ENCODE measurements at places on chromosomes 3 and 15.

DNA sequence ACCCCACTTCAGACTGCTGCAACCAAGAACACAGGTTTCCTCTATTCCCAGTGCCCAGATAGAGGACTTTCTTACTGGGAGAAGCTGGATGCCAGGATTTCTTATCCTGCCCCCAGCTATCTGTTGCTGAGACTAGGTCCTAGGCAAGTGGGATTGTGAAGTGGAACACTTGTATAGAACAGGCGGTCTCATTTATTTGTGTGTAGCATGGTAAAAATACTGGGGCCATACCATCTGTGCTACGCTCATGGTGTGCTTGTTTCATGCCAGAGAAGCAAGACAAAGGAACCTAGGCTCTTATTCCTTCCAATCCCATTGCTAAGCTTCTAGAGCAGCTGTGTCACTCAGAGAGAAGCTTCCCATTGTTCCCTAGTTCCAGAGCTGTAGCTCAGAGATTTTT, 191.5 kb upstream of the EPHA6 start:
- no peak for DNase-seq

GRCh38 chr3:12966847-12967605, 106.2 kb downstream of the IQSEC1 start:
- no peak for DNase-seq

- no peak for DNase-seq
Measured at GRCh38 chr3:62151591-62151990, 221.8 kb downstream of the FEZF2 start.

DNA sequence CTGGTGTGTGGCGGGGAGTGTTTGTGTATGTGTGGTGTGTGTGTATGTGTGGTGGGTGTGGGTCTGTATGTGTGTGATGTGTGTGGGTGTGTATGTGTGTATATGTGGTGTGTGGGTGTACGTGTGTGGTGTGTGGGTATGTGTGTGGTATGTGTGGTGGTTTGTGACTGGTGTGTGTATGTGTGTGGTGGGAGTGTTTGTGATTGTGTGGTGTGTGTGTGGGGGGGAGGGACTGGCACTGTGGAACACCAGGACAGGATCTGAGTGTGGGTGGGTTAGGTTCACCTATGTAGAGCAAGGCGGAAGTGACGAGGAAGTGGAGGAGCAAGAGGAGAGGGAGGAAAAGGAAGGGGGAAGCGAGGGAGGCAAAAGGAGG, 510.8 kb downstream of the SHQ1 start:
- DNase-seq = no peak

- DNase-seq = peak; percentile 14
Measured at GRCh38 chr3:171049861-171050444, 23.4 kb upstream of the SLC2A2 start.

DNA sequence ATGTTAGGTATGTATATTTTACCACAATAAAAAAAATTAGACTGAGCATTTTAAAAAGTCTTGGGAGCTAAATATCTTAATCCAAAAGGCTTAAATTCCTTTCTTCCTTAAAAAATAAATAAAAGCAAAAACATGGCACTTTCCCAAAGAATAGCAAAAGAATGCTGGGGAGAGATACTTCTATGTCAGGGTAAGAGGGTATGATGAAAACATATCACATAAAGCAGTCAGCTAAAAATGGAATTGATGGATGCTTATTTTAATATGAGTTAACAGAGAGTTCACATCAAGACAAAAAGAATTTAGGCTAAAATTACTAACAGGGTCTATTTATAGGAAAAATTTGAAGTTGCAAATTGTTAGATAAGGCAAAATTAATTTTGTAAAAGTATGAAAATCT, 141.0 kb downstream of the MYLK start:
- no peak for DNase-seq

- no peak for DNase-seq
Measured at GRCh38 chr15:99058421-99058870, 46.4 kb upstream of the SYNM start.

- DNase-seq = no peak
Measured at GRCh38 chr3:87397211-87397610, 120.8 kb upstream of the POU1F1 start.

DNA sequence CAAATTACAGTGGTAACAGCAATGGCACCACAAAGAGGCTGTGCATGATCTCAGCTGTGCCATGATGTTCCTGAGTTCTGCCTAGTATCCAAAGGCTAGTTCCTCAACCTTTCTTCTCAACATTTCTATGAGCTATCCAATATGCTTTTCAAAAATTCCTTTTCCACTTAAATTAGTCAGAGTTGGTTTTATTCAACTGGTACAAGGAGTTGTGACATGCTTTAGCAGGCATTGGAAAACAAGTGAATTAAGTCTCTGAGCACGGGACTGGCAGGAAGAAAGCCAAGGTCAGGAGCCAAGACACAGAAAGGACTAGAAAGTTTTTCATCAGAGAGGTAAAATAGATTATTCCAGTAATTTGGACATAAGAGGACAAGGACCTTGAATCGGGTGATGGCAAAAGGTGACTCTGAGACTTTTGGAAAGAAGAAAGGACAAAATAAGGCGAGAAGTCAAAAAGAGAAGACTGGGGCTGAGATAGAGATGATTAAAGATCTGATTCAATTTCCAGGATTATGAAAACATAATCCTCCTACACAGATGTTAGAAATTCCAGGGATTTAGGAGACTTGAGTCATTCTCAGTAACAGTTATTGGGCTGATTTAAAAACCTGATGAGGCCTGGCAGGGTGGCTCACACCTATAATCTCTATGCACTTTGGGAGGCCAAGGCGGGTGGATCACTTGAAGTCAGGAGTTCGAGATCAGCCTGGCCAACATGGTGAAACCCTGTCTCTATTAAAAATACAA, 36.1 kb downstream of the PBRM1 start:
- DNase-seq = no peak

DNA sequence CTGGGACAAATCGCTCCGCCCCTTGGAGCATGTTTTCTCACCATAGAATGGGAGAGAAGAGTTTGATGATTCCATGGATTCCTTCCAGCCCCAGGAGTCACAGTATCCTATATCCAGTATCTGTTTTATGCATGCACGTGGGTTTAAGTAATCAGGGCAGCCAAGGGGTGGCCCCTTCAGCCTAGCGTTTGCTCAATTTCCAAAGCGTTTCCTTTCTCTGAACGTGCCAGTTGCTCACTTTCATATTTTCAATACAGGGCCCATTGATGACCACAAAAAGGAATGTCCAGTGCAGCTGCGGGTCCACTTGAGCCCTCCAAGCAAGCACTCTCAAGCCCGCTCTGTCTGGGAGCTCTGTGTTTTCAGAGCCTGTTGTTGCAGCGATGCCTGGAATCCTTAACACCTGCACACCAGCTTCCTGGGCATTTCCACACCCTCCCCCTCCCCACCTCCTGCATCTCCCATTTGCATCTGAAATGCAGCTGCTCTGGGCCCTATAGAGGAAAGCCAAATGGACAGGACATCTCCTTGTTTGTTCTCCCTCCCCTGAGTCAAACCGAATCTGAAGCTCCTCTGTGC, 164.3 kb upstream of the LPP start:
- no peak for DNase-seq

GRCh38 chr15:74856537-74856936, 13.6 kb upstream of the ULK3 start:
- DNase-seq = no peak

- no peak for DNase-seq
Measured at GRCh38 chr3:25719321-25719720, 54.6 kb upstream of the TOP2B start.

DNA sequence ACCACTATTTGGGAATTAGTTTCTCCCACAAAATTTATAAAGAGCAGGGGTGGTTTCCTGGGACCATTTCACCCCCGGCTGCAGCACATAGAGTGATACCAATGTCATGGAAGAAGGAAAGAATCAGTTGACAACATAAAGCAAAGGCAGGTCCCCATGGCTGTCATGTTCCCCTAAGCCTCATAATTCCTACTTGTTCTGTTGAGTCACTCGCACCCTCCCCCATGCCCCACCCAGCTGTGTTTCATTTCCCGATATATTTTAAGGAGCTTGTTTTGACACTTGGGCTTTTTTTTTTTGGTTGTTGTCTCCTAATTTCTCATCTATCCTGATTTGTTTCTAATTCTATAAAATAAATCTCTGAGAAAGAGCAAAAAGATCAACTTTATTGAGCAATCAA, 24.9 kb downstream of the ERC2 start:
- DNase-seq = no peak

DNA sequence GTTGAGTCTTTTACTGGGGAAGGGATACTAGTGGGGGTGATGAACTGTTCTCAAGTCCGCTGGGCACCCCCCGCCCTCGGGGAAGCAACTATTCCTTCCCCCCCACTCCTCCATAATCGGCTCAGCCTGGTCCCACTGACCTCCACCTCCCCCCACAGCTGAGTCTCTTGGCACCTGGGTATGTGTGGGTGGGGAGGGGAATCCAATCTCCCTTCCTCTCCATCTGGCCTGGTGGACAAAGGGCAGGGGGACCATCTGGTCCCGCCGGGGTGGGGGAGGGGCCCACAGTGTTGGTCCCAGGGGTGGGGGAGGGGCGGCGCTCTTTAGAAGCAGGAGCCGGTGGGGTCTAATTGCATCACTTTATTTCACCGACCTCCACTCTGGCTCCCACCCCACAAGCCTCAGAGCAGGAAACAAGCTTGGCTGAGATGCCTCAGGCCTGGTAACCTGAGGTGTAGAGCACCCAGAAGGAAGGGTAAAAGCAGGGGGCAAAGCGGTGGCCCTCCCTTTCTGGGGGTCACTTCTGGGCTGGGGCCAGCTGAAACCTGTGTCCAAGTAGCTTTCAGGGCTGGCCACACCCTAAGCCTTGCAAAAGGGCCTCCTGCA, 1.0 kb upstream of the PCBP4 start:
- no peak for DNase-seq

GRCh38 chr3:183188895-183189462, 26.4 kb upstream of the LAMP3 start:
- DNase-seq = no peak

DNA sequence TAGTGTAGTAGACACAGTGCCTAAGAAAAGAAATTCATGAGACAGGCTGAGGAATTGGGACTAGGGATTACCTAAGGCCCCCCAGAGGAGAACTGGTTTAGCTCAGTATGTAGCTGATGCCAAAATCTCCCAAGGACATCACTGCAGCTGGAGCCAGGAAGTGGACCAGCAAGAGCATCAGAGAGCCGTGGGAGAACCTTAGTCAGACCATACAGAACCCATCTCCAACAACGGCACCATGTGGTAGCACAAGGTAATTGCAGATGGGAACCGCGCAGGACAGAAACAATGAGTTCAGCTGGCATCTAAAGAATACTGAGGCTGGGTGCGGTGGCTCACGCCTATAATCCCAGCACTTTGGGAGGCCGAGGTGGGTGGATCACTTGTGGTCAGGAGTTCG, 81.7 kb downstream of the WNT5A start:
- no peak for DNase-seq

- DNase-seq = no peak
Measured at GRCh38 chr3:189720736-189721417, 89.7 kb downstream of the TP63 start.

GRCh38 chr3:126329927-126330725, 27.1 kb downstream of the KLF15 start:
- DNase-seq = no peak

DNA sequence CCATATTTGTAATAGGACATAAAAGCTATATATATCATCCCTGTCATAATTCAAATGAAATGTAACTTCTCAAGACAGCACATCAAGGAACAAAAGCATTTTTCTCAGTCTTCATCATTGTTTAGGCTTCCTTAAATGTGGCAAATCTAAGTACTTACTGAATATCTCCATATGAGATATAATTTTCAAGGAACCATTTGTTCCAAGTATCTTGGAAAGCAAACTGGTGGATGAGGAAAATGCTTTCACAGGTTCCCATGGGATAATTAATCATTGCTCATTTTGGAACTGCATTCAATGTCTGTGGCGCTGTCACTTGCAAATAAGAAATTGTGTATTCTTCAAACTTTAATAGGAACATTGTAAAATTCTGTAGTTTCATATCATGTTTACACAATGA, 52.6 kb upstream of the ZNF385D start:
- DNase-seq = no peak

DNA sequence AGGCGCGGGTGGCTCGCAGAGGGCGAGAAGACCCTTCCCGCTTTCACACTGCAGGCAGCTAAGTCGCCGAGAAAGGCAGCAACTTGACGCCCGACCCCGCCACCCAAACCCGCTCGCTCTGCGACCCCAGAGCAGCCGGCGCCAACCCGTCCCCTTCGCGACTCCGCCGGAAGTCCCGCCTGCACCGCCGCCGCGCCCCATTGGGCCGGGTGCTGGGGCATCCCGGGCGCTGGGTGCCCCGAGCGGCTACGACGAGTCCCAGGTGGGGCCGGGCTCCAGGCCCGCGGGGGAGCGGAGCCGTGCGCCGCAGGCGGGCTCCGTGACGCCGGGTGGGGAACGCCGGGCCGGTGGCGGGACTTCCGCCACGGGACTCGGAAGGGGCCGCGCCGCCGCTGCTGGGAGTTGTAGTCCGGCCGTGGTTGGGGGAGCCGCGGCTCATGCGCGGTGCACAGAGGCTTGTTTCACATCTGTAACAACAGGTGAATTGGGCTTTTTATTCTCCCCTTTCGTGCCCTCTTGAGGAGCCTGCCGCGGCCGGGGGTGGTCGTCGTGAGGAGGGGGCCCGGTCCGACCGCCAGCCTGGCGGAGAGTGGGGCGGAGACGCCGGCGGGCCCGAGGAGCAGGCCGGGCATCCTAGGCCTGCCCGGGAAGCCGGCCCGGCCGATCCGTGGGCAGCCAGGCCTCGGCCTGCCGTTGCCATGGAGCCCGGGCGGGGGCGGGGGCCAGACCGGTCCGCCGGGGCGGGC, at the start of gene DHX30:
TSS of gene DHX30 (plus strand) at position 405 of the 746 bp plus-strand sequence. CDS start 7,546 bp downstream, outside the sequence.
- DNase-seq = peak; percentile 83

DNA sequence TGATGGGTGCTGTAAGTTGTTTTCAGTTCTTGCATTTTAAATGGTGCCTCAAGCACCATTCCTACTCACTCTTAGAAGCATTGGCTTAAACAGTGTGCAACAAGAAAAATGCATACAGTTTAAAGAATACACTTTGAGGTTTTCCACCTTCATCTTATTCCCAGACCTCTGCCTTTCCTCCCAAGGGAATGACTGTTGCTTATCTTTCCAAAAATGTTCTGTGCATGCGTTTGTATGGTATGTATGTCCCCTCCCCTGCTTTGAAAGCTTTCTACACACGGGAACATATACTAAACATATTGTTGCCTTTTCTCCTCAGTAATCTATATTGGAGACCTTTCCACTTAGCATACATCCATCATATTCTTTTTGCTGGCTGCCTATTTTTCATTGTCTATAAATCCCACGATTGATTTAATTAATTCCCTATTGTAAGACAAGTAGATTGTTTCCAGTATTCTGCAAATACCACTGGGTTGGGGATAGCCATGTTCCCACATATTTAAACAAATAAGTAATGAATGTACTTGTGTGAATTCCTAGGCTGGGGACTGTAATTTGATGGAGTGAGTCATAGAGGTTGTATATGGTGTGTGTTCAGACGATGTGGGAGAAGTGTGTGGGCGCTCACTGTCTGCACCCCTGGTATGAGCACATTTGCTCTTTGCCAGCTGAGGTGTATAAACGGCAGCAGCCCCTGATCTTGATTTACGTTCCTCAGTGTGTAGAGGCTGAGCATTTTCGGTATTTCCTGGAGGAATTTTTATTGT, 5.8 kb downstream of the TRAK1 start:
- no peak for DNase-seq

Data from central memory CD4-positive, alpha-beta T cell (primary cell).